ENCODE measurements at places on chromosomes 5 and 9.

DNA sequence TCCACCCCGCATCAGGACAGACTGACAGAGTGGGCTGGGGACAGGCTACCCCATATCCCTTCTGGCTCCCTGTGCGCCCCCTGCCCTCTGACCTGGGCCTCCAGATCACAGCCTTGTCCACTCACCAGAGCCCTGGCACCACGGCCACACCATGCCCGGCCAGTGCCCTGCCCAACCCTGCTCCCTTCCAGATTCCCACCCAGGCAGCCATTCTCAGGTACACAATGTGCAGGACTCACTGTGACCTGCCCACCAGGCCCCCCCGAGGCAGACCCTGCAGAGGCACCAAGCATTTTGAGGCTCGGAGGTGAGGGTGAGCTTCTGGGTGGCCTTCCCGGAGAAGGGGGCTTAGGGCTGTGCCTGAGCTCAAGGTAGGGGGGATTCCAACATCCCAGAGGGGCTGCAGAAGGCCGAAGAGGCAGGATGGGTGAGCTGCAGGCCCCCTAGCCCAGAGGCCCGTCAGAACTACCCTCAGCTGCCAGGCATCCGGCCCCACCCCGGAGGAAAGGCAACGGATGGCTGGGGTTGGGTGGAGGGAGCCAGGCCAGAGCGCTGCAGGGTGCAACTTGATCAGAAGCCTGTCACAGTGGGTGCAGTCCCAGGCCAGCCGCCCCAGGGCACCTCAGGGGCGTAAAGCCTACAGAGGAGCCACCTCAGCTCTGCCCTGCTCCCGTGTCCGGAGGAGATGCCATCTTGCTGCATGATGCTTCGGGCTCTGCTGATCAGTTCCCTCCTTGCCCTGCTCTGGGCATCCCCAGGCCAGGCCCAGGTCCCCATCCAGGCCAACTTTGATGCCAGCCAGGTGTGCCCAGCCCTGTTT lies at the start of gene LCNL1:
Gene LCNL1 (plus strand): TSS at position 762 of the 820 bp plus-strand sequence. CDS start 594 bp downstream, outside the sequence.
- no peak for DNase-seq

- no peak for DNase-seq
These were observed 19.8 kb upstream of the MYORG start for GRCh38 chr9:34396276-34397214.

DNA sequence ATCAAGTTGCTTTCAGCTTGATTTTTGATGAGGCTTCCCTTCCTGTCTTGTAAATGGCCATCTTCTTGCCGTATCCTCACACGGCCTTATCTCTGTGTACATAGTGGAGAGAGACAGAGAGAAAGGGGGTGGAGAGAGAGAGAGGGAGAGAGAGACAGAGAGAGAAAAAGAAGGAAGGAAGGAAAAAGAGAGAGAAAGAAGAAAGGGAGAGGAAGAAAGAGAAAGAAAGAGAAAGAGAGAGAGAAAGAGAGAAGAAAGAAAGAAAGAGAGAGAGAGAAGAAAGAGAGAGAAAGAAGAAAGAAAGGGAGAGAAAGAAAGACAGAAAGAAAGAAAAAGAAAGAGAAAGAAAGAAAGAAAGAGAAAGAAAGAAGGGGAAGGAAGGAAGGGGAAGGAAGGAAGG lies 46.6 kb downstream of the ITGA1 start:
- no peak for DNase-seq

GRCh38 chr5:155293605-155294178 lies 280.1 kb downstream of the KIF4B start:
- no peak for DNase-seq

DNA sequence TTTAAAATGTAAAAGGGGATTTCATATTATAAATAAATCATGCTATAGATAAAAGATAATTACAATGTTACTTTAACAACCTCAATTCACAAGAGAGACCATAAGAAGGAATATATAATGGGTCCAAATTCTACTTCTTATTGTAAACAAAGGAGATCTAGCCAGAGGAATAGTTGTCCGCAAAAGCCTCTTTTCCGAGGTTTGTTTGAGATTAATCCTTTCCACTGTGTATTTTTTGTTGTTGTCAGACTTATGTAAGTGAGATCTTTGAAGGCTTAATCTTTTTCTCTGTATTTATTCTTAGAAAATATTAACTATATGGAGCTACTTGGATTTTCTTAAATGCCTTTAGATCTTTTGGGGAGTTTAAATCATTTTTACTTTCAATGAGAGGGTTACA lies 1299.3 kb upstream of the WWC1 start:
- DNase-seq, result no peak

- no peak for DNase-seq
These were observed 201.5 kb downstream of the RGS3 start for GRCh38 chr9:113665064-113665463.

DNA sequence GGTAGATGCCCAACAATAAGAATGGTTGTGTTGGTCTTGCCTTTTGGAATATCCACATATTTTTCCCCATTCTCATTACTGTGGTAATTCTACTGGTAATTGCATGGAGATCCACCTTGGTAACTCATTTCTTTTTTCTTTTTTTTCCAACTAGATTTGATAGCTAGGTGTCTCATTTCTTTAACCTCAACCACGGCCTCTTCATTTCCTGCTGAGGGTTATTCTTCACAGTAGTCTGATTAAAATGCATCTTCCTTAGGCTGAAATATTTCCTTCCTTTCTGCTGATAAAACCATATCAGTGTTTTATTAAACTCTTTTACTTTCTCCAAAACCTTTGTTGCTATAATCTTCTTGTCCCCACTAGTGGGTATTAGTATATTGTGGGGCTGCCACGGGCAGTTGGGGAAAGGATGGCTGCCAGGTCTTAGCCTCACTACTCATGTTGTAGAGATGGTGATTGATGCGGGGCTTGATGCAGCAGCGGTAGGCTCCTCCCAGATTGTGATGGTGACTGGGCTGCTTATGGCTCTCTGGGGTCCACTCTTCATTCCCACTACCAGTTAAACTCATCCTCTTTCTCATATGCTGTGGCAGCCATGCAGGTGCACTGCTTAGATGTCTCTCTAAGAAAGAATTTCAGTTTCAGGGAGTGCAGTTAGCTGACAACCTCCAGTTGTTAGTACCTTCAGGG lies 35.9 kb downstream of the KIF2A start:
- no peak for DNase-seq

DNA sequence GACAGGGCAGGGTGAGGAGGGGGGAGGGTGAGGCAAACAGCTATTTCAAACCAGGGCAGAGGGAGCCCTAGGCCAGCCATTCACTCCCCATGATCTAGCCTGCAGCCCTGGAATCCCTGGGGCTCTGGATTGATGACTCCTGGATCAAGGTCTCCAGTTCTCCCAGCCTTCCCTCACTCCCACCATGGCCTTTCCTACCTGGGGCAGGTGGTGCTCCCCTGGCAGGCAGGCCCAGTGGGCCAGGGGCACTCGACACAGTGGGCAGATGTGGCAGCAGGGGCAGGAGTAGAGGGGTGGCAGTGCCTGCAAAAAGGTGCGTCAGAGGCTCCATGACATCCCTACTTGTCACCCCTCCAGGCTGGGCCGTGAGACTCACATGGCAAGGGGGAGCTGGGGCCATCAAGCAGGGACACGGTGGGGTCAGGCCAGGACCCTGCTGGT lies 6.0 kb downstream of the KIF12 start:
- DNase-seq, result no peak

- no peak for DNase-seq
These were observed 12.5 kb upstream of the ARSI start for GRCh38 chr5:150315245-150315644.

- DNase-seq, result no peak
These were observed 168.7 kb upstream of the GNA14 start for GRCh38 chr9:77816641-77817341.

DNA sequence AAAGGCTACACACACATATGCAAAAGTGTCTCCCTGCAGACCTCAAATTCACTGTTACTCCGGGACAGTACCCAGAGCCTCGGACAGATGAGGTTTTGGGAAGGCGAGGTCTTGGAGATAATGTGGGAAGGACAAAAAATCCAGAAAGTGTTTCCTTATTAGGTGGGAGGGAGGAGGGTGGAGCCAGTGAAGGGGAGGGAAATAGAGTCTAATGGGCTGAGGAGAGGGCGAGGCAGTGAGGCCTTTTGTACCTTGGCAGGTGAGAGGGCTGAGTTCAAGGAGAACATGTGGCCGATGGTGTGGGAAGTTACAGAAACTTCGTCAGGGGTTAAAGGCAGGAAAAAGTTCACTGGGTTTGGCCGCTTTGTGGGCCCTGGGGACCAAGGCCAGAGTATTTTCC lies 22.1 kb upstream of the TMEM174 start:
- no peak for DNase-seq
